ENCODE measurements at places on chromosomes 5 and 9.

DNA sequence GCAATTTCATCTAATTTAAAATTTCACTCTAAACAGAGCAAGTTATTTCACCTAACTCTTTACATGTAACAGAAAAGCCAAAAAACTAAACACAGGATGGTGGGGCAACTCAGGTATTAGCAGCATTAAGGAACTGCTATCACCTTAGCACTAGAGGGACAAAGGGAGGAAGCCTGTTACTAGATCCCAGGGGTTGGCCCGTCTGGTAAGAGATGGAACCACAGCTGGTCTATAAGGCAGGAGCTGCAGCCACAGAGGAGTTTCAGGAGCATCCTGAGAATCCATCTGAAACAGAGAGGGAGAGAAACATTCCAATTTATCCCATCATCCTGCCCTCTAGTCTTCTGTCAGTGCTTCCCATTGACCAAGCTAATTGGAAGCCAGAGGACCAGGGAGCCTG, 300.3 kb downstream of the MRPS30 start:
- DNase-seq: no peak

DNA sequence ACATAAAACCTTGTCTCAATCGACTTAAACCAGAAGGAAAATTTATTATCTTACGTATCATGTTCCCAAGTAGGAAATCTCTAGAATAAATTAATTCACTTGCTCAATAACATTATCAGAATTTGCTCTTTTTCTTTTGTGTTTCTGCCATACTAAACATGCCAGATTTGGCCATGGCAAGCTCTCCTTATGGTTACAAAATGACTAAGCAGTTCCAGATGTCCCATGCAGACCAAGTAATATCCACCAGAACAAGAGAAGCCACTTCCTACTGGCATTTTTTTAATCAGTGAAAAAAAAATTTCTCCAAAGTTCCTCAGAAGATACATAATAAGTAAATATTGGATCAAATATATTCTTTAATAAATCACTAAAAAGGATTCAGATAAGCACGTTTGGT, 25.2 kb upstream of the ADAMTS6 start:
- DNase-seq: no peak

- DNase-seq: no peak
These were observed 899.5 kb downstream of the TLE1 start for GRCh38 chr9:80789831-80790230.

DNA sequence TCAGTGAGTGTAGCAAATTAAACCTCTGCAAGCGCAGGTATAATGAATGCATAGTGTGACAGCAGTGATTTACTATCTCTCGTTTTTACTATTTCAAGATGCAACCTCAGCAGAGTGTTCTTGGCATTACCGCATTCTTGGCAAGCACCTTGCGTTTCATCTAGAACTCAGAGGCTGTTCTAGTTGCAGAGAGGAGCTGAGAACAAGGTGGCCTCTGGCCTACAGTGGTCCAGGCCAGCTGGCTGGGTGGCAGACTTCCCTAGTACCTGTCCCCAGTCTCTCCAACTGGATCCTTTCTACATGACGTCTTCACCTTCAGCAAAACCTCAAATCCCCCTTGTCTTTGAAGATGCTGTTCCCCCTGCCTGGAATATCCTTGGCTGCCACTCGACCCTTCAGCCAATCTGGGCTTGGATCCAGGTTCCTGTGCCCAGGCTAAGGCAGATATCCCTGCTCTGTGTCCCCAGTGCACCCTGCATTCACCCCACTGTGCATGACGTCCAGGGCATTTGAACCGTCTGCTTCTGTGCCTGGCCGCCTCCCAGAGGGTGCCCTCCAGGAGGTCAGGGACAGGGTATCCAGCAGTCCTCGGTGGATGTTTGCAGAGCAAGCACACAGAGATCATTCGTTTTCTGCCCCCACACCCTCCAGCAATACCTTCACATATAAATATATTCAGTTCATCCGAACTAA, 120.4 kb upstream of the CPEB4 start:
- DNase-seq: no peak

DNA sequence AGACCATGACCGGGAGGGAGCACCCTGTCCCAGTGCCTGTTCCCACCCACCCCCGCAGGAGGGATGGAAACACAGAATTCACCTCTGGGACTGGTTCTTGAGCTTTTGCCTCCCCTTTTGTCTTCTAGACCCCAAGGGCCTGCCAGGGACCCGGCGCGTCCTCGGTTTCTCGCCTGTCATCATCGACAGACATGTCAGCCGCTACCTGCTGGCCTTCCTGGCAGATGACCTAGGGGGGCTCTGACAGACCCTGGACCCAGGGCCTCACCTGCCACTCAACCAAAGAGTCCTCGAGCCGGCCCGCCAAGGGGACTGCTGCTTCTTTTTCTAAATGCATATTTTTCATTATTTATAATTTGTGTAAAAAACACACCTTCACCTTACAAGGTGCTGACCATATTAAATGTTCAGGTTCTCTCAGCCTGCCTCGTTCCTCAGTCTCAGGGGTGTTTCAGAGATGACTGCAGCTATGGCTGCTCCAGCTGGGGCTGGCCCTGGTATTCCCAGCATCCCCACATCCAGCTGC, 16.9 kb downstream of the CARD19 start:
- no peak for DNase-seq

DNA sequence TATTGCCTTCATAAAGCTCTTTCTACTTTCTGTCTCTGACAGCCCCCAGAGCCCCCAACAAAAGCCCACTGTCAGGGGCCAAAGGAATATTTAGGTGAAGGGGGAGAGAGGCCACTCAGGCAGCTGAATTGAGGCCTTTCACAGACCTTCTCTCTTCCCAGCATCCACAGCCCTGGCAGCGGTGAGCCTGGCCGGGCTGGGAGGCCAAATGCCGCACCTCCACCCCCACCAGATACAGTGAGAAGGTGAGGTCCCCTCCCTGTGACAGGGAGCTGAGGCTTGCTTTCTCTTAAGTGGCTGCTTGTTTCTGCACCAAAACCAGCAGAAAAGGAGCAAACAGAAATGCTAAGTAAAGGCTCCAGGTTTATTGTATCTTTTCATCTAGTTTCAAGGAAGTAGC, 168.1 kb downstream of the ROR2 start:
- no peak for DNase-seq

- DNase-seq: no peak
These were observed 441.6 kb upstream of the KLF4 start for GRCh38 chr9:107931071-107931715.

- DNase-seq: no peak
These were observed 90.3 kb downstream of the SH3GL2 start for GRCh38 chr9:17669206-17669605.

DNA sequence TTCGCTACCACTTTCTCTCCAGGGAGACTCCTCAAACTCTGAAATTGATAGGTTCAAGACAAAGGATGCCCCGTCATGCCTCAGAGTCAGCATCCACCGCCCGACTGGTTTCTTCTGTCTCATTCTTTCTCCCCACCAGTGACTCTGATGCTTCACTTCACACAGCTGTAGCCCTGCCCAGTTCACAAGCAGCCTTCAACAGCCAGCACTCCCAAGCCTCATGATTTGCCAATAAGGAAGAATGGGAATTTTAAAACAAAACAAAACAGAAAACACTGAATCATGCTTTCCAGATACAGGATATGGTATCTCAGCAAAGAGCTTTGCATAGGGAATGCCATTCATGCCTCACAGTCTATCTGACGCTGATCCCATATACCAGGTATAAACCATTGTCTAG, 371.2 kb upstream of the RORB start:
- no peak for DNase-seq

GRCh38 chr9:90870621-90871326, 69.2 kb downstream of the SYK start:
- DNase-seq: no peak

GRCh38 chr9:126861707-126862103, 1.3 kb downstream of the ZBTB34 start:
- DNase-seq: no peak

- no peak for DNase-seq
These were observed 29.4 kb downstream of the GSN start for GRCh38 chr9:121297389-121297788.

GRCh38 chr5:176513788-176514187, 23.4 kb downstream of the RNF44 start:
- no peak for DNase-seq

- DNase-seq: no peak
These were observed 283.6 kb upstream of the NMUR2 start for GRCh38 chr5:152688561-152689249.

DNA sequence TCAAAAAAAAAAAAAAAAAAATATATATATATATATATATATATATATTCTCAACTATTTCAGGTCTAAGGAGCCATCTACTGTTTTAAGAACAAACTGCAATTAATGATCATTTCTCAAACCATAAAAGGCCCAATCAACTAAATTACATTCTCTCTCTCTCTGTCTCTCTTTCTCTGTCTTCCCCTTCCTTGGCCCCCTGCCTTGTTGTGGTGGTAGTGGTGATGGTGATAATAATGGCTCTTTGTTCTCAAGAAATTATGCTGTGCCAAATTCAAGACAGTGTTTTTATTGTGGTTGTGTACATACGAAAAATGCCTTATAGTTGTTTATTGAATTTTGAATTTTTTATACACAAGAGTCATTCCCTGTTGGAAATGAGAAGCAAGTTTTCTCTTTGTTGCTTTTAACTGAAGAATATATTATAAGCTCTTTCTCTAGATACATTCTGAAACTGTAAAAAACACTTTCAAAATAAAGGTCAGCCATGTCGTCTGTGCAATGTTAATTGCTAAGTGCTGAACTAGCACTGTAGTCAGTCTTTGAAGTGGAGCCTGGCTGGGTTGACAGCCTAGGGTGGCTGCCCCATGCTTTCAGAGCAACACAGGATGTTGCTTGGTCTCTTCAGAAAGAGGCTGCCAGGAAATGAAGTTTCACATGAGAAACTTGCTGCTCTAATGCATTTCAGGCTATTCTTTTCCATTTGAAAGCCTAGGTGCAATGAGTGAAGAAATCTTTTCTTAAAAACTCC, 96.0 kb downstream of the HINT1 start:
- no peak for DNase-seq

DNA sequence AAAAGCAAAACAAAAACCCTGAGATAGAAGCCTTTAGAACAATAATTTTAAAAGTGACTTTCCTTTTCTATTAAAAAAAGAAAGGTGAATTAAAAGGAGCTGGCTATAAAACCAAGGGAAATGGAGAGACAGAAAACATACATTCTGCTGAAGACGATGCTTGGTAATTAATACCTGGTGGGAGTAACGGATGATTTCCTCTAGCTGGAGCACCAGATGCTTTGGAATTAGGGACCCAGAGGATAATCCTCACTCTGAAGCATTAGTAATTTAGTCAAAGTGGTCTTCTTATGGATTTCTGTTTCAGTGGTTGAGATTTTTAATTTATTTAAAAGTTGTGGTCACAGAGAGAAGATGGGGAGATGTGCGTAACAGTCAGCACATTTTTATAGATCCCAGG, 982.5 kb downstream of the TLE4 start:
- DNase-seq: no peak

DNA sequence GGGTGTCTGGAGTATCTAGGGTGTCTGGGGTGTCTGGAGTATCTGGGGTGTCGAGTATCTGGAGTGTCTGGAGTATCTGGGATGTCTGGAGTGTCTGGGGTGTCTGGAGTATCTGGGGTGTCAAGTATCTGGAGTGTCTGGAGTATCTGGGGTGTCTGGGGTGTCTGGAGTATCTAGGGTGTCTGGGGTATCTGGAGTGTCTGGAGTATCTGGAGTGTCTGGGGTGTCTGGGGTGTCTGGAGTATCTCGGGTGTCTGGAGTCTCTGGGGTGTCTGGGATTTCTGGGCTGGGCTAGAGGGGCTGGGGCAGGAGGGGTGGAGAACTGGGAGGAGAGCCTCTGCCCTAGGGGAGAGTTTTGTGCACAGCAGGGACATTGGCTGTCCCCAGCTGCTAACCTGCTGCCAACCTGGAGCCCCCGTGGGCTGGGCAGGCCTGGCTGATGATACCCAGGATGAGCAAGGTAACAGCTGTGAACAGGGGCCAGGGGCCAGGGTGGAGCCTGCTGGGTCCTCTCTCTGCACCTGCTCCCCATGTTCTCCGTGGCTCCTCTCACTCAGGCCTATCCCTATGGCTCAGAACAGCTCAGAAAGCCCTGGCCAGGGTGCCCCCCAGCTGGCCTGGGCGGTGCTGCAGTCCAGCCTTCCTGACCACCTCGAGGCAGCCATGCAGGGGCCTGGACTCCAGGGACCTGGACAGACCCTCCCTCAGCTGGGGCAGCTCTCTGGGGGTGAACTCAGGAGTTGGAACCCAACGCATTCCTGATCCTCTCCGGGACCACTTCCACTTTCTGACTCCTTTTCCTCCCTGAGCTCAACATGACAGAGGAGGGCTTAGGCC, 29.9 kb downstream of the LHX3 start:
- no peak for DNase-seq

GRCh38 chr5:114319236-114319635, 42.6 kb upstream of the KCNN2 start:
- DNase-seq: no peak

GRCh38 chr9:132410642-132411041, 631 bp downstream of the CFAP77 start:
- DNase-seq: no peak

DNA sequence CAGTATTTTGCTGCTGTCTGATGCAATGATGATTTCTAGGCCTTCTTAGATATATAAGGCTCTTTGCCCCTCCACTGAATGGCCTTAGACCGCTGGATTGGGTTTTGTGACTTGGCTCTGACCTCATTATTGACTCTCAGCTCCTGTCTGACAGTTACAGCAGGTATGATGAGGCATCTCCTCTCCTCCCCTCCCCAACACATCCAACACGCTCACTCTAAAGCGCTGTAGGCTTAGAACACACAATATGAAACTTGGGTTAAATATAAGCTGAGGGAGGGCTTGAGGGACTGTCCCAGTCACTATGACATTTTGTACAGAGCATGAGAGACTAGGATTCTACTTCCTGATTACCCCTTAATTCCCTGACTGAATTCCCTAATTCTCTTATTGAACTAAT, 18.8 kb upstream of the CER1 start:
- DNase-seq: no peak

DNA sequence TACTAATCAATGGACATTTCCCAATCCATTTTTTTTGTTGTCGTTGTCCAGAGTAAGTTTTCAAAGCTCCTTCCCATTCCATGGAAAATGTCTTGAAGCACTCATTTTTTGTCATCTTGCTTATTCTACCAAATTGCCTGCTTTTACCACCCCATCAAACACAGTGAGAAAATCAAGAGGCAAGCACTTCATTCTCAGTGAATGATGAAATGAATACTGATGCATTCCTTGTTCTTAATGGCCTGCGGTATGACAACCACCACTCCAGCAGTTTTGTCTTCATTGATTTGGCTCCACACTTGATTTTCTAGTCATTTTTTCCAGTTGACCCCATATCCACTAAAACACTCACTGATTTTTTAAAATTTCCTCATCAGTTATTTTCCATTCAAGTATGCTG, 193.5 kb upstream of the ANKH start:
- DNase-seq: no peak

DNA sequence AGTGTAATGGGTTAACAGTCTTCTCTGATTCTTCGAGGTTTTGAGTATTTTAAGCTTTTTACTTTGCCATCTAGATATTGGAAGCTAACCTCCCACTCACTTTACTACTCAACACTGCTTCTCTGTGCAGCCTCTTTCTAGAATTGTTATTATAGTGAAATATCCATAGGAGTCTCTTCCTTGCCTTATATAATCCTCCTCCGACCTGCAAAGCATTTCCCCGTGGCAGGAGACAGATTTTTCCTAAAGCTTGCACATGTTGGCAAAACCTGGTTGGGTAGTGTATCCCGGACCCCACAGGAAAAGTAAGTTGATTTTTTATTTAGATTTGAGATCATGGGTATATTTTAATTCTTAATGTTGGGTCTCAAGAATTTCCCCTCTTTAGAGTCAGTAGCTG, 249.1 kb downstream of the CD180 start:
- no peak for DNase-seq
